ENCODE measurements at places on chromosomes 3 and 15. TPM values are rescaled to one million over a fixed set of nuclear protein-coding genes. Genes with fewer than 3 reads are reported as not detected.

Gene RLBP1
- not detected for polyA plus RNA-seq

Gene PIGZ
- 0.42 TPM for polyA plus RNA-seq

Gene CFAP92
- polyA plus RNA-seq, result not detected

Gene FBXL22
- polyA plus RNA-seq, result 2.0 TPM

Gene EFHB
- not detected for polyA plus RNA-seq

Gene CCDC13
- 0.15 TPM for polyA plus RNA-seq

Gene LTK
- polyA plus RNA-seq, result 1.9 TPM

Gene CTXND1
- not detected for polyA plus RNA-seq

Gene NOX5
- not detected for polyA plus RNA-seq

Gene GOLGA6L9
- 0.11 TPM for polyA plus RNA-seq

Gene NANOGP8
- not detected for polyA plus RNA-seq

- DNase-seq, result no peak
Measured at GRCh38 chr3:165464736-165465135, 268.6 kb upstream of the SLITRK3 start.

DNA sequence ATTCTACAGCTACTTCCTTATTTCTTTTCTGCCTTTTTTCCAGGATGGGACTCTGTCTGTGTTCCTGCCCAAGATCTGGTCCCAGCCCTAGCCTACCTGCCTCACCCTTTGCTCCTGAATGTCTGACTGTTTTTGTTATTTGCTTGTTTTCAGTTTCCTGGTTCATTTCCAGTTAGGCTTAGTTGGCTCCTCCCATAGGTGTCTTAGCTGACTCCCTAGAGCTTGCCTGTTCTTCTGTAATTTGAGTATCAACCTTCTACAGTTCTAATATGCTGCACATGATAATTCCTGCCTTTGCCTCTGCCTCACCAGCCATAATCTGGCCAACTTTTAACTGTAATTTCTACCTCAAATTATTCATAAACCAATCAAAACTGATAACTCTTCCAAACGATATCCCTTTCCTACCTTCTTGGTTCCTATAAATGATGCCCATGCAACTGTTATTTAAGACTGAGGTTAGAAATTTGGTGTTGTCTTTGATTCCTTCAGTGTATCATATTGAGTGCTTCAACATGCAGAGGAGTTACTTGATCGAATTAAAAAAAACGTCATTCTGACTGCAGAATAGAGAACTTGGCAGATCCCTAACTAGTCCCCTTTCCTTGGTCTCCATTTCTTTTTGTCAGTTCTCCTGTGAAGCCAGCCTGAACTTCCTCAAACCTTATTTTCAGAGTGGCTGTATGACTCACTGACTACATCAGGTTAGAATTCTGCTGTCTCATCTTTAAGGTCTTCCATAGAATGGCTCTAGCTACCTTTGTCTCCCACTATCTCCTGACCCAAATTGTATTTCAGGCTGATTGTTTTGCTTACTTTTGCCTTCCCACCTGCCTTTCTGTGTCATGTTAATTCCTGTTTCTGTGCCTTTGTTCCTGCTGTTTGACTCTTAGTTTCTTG lies 8.4 kb downstream of the GOLM2 start:
- DNase-seq, result no peak

GRCh38 chr3:150239766-150240165 lies 168.3 kb upstream of the TSC22D2 start:
- DNase-seq, result no peak

GRCh38 chr3:95460274-95460673 lies 1354.1 kb upstream of the EPHA6 start:
- no peak for DNase-seq

DNA sequence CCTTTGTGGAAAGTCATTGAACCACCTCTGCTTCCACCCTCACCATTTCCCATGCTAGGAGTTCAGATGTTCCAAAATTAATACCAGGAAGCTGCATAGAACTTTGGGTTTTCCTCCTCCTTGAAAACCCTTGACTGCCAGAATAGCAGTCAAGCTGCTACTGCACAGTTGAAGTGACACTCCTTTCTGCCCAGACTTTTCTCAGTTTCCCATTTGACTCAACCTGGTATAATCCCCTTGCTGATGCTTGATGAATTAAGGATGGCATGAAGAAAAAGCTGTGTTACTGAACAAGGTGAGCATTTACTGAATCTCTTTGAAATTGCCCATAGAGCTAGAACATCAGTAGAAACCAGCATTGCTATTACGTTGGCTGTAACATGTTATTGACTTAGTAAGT lies 286.0 kb downstream of the EDEM1 start:
- DNase-seq, result no peak

GRCh38 chr15:61983081-61983480 lies 77.2 kb downstream of the VPS13C start:
- no peak for DNase-seq

GRCh38 chr3:56484122-56484521 lies 15.9 kb upstream of the ERC2 start:
- no peak for DNase-seq

GRCh38 chr3:1037631-1038030 lies 55.2 kb upstream of the CNTN6 start:
- no peak for DNase-seq

GRCh38 chr3:67386451-67386850 lies 268.0 kb downstream of the SUCLG2 start:
- DNase-seq, result no peak

DNA sequence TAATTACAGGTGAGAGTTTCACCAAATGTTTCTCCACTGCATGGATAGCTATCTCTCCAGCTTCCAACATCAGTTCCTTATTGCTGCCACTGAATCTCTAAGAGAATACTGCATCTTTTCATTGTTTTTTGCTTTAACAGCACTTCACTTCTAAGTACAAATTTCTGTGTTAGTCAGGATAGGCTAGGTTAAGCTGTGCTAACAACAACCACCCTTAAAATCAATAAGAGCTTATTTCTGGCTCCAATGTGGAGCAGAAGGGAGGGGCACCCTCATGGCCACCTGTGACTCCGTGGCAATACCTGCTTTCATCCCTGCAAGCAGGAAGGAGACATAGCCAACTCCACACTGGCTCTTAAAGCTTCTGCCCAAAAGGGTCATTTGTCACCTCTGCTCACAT lies 36.4 kb upstream of the CORO2B start:
- DNase-seq, result no peak
